ENCODE measurements at places on chromosomes 4 and X.

DNA sequence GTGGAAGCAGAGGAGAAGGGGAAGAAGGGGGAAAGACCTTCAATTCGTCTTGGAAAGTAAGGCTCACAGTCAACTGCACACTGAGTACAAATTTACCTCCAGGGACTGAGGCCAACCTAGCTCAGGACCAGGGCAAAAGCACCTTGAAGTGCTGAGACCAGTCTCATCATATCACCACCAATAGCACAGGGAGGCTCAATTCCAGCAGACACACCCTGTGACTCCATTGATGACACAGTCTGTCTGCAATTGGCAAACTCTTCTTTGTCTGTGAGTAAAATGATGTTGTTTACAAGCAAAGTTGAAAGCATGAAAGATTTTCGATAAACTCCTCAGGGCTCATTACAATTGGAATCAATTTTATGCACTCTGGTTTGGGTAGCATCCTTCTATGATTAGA lies 32.3 kb downstream of the TRIML1 start:
- no peak for DNase-seq

DNA sequence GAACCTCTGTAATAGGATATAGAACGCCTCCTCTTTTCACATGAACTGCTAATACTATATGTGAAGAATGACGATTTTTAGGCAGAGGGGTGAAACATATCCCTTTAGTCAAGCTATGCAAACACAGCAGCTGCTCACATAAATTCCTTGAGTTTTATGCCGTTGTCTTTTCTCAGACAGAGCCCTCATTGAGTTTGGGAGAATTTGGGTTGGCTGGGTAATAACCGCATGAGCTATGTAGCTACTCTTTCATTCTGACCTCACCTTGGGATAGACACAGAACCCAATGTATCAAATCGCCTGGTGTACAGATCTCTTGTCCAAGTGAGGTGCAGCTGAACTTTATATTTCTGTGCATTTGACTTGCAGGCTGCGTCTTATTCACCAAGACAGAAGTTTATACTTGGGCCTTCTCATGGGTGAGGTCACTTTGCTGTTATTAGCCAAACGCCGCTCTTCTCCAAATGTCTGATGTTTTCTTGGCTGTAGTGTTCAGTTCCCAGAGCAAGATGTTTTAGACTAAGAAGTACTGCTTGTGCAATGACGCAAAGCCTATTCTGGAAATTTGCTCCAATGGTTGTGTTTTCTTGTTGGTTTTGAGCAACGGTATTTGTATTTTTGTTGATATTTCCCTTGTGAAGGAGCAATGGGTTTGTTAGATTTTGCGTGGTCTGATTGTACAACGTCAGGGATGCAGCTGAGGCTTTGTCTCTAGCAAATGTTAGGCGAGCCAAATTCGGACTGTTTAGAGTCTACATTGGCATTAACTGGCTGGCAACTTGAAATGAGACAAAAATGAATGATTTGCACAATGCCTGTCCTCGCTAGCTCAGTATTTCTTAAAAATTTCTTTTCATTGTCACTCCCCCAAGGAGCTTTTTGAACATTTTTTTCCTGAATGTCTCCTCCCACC lies 11.2 kb upstream of the SPARCL1 start:
- DNase-seq: no peak

GRCh38 chr4:185534866-185535611 lies at the start of gene PDLIM3:
TSS of gene PDLIM3 (minus strand) at chr4:185535507. CDS start at chr4:185535434, 73 bp downstream.
- DNase-seq: no peak

- peak; percentile 2 for DNase-seq
Observed at GRCh38 chr4:4384837-4385236, 2.1 kb upstream of the NSG1 start.

- no peak for DNase-seq
Observed at GRCh38 chr4:142383800-142384470, 462.2 kb downstream of the INPP4B start.

DNA sequence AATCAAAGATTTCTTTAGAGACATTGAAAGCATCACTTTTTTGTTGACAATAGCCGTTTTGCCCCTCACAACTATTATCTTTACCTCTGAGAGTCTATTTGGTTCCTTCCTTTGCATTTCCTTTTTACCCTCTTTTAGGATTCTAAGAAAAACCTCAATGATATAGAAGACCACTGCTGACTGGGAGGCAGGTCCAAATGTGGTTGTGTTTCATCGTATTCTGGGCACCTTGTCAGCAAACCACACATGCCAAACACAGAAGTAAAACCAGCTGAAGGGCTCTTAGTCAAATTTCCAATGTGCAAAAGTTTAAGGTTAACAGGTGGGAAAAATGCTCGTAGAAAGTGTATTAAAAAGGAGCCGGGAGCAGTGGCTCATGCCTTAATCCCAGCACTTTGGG lies 5.1 kb upstream of the PRMT9 start:
- DNase-seq: no peak

GRCh38 chr4:184453365-184454160 lies 20.8 kb downstream of the IRF2 start:
- DNase-seq: no peak

- no peak for DNase-seq
Observed at GRCh38 chr4:75180790-75181776, 248.2 kb downstream of the PARM1 start.

GRCh38 chr4:87011340-87012034 lies 76.7 kb downstream of the AFF1 start:
- DNase-seq: no peak

GRCh38 chrX:52852110-52852860 lies 15.6 kb downstream of the XAGE3 start:
- no peak for DNase-seq

DNA sequence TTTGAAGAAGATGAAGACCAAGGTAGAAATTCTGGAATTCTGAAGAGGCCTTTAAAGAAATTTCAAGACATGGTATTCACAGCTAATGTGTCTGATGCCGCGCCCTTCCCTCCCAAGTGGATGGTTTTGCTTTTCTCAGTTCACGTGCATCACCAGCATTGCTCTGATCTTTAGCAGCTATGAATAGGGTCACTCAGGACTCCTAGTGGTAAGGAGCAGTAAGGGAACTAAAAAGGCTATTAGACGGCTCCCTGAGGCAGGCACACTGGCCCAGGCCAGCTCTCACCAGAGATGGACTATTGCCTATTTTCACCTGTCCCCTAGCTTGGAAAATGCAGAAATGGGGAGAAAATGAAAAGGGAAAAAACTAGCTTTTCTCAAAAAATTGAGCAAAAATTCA lies 447.5 kb upstream of the RASGEF1B start:
- DNase-seq: peak; percentile 13

DNA sequence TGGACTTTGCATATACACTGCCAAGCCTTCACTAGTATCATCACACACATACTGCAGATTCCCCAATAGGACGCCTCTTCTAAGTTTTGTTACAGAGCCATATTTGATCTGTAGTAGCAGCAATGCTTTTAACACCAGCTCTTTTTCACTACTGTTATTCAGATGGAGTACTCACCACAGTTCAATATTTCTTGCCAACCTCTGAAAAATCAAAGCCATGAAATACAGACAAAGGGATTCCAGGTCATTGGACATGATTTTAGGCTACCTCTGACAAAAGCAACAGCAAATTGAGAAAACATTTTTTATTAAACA lies 390.7 kb upstream of the ADGRL3 start:
- DNase-seq: no peak

- no peak for DNase-seq
Observed at GRCh38 chr4:28233724-28234123, 1373.1 kb downstream of the STIM2 start.

GRCh38 chrX:47097018-47097417 lies 18.8 kb downstream of the RGN start:
- no peak for DNase-seq

DNA sequence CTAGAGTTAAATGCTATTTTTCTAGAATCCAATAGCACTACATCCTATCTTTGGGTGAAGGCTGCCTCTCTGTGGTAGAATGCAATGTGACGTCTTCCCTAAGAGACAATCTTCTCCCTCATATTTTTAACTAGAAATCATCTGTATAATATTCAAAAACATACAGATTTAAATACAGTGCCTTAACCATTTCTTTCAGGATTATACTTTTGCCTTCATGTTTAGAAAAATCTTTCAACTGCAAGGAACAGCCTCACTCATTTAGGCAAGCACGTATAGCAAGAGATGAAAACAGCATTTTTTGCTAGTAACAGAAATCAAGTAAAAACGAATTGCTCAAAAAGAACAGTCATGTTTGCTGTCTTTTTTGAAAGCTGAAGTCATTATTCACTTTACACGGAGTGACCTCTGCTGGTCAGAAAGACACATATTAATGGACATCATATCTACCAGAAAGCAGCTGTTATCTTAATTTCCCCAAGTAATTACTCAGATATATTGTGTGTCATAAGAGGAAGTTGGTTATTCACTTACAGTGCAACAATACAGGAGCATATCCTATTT lies 422.3 kb downstream of the STPG2 start:
- peak; percentile 63 for DNase-seq

GRCh38 chr4:105957680-105958079 lies 62.4 kb downstream of the NPNT start:
- no peak for DNase-seq

- no peak for DNase-seq
Observed at GRCh38 chrX:42900947-42901346, 123.0 kb upstream of the PPP1R2C start.

DNA sequence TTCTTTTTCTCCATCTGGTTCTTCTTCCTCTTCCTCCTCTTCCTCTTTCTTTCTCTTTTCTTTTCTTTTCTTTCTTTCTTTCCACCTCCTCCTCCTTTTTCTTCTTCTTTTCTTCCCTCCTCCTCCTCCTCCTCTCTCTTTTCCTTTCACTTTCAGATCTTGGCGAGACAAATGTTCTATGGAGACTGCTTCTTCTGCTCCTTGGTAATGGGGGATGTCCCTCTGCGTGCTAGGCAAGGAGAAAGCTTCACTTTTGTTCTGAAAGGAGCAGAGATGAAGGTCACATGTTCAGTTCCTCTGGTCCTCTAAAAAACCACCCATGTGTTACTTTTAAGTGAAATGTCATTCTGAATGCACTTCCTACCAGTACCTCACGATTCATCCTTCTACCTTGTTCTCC lies 33.2 kb downstream of the NBDY start:
- DNase-seq: no peak

DNA sequence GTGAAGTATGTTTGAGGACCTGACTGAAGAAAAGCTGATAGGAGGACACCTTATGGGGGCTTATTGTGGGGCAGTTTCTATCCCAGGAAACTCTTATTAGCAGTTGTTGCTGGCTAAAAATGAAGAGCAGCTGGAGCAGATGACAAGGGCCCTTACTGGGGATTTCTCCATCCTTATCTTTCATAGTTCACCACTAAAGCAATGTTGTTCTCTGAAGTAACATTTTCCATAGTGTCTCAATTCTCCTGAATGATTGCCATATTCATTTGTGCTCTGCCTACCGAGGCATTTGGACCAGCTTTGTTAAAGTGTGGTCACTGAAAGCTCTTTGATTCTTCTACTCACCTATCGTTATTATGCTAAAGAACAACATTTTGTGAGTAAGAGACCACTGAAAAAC lies 7.7 kb downstream of the ENOX2 start:
- no peak for DNase-seq

DNA sequence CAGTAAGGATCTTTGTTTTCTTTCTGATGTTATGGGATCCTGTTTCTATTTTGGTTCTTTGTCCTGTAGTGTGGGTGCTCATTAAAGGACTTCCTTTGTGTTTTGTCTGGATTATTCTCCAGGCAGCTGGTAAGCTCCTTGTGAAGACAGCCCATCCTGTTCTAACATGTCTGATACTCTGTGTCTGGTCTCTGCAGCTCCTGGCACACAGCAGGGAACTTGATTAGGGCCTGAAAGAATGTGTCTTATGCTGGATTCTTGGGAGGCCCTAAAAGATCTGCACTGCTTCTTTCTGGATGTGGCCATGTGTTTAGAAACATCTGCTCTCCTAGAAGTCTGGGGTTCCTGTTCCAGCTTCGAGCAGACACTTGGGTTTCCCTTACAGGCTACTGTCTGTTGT lies 38.1 kb upstream of the ATXN3L start:
- DNase-seq: peak; percentile 44
